ENCODE measurements at places on chromosomes 1 and 21.
A peak's percentile ranks its signal among the peaks of the same experiment; 100 is the strongest.

- no peak for DNase-seq
These were observed 329.0 kb downstream of the OLFM3 start for GRCh38 chr1:101667761-101668160.

DNA sequence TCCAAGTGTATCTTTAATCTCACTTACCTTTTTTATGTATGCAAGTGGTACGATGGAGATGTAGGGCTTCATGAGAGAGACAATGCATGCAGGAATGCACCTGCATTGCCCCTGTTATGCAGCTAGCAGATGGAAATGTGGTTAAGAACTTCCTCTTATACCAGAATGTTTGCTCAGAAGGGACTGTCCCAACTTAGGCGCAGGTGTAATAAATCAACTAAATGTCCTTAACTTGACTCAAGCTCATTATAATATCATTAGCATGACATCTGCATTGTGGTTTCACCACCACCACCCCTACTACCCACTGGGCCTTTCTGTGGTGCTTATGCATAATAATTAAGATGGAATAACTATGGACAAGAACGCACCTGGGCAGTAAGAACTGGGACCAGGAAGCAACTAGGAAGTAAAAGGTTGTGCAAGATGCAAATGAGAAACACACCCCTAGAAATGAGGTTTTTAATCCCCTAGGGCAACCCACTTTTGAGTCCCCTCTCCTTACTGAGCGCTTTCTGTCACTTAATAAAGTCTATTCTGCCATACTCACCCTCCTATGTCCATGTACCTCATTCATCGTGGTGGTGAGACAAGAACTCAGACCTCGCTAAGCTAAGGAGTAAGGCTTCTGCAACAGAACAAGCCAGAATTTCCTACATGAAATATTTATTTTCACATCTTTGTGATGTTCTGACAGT is 1103.3 kb upstream of the B3GALT2 start:
- peak; percentile 58 for DNase-seq

DNA sequence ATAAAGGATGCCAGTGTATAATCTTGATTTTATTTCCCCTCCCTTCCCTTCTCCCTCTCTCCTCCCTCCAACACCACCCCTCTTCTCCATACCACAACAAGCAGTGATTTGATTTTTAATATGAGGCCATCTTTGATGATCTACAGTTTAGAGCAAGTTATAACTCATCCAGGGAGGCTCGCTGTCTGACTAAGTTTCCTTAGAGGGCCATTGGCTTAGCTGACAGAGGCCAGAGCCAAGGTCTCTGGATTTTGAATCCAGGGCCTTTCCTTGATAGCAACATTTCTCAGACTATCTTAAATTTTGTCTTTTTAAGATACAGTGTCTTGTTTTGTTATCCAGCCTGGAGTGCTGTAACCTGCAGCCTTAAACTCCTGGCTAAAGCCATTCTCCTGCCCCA is 431.0 kb upstream of the USP24 start:
- DNase-seq = no peak

DNA sequence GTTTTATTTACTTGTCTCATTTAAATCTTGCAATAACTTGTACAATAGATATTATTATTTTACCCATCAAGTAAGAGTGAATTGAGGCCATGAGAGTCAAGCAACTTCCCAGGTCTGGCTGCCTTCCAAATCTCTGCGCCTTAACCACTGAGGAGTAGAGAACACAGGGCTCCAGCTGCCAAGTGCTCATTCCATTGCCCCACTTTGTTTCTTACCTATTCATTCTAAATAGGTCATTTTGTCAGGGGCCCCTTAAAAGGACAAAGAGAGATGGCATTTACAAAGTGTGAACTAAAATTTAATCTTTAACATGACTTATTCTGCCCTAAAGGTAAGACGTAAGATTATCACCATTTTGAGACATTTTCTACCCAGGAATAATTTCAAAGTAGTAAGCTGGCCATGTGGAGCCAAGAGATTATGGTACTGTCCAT is 3.5 kb downstream of the PPP1R15B start:
- no peak for DNase-seq

GRCh38 chr21:46537026-46537425 is 67.9 kb downstream of the S100B start:
- DNase-seq = no peak

- DNase-seq = no peak
These were observed 140.2 kb upstream of the HOOK1 start for GRCh38 chr1:59674595-59674994.

DNA sequence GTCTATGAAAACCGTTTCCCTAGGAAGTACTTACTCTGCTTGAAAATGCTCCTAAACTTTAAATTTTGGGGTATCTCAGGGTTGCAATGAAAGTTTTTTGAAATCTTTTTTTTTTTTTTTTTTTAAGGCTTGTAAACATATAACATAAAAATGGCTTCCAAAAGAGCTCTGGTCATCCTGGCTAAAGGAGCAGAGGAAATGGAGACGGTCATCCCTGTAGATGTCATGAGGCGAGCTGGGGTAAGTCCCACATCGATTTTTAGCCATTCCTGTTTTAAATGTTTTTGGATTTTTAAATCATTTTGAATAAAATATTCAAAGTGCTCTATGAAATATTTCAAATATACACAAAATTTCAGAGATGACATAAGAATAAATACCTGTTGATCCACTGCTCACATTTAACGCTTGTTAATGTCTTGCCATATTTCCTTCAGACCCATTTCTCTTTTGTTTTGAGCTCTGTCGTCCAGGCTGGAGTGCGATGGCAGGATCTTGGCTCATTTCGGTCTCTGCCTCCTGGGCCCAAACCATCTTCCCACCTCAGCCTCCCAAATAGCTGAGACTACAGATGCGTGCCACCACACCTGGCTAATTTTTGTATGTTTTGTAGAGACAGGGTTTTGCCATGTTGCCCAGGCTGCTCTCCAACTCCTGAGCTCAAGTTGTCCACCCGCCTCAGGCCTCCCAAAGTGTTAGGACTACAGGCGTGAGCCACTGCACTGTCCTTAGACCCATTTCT is 1.3 kb downstream of the PARK7 start:
- no peak for DNase-seq

DNA sequence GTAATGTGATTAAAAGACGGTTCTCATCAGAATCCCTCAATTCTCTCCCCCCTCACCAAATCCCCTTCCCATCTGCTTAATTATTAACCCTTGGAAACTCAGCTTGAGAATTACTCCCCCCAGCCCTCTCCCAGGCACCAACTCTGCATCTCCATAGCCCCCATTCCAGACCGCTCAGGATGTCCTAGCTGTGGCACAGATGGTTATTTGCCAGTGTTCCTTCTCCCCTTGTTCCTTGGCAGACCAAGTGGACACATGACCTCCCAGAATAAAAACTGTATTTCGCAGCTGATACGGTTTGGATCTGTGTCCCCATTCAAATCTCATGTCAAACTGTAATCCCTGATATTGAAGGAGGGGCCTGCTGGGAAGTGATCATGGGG is 14.6 kb downstream of the HENMT1 start:
- no peak for DNase-seq

DNA sequence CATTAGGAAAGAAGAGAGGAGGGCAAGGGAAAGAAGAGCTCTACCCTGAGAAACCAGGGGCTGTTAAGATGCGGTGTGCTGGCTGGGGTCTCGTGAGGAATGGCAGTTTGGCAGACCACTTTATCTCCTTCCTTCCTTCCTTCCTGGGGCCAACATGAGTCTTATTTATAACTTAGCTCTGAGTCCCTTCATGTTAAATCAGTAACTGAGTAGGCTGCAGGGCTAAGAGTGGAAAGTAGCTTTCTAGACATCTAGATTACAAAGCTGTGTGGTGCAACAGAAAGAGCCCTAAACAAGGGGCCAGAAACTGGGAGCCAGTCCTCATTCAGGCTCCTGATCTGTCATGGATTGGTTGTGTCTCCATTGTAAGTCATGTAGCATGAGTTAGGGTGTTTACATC is 135.4 kb upstream of the DUSP10 start:
- DNase-seq = no peak

GRCh38 chr1:95325349-95325748 is 91.3 kb downstream of the RWDD3 start:
- no peak for DNase-seq

- DNase-seq = peak; percentile 13
These were observed 3.5 kb upstream of the PEAR1 start for GRCh38 chr1:156889802-156890580.

- no peak for DNase-seq
These were observed 69.0 kb downstream of the CD46 start for GRCh38 chr1:207820568-207821463.

Measured in GM12864 (cell line).